ENCODE measurements at places on chromosomes 12 and 14. TPM values are rescaled to one million over a fixed set of nuclear protein-coding genes. Genes with fewer than 3 reads are reported as not detected.

DNA sequence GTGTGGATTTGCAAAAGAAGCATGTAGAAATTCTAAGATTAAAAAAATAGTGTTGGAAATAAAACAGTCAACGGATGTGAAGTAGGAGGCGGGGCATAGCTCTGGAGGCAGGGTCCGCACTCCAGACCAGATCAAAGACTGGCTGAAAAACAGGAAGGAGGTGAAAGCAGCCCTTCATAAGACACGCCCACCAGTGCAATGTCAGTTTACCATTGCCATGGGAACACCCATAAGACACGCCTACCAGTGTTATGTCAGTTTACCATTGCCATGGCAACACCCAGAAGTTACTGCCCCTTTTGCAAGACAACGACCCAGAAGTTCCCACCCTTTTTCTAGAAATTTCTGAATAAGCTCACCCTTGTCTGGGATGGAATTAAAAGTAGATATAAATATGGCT, 87.1 kb downstream of the FZD10 start:
- H3K36me3 ChIP-seq = no peaks in the 10 kb centered on the region
- no peak for DNase-seq
- no peak overlapping the region for H3K4me3 ChIP-seq
- no peak overlapping the region for H3K27ac ChIP-seq
- no peaks in the 10 kb centered on the region for H3K4me1 ChIP-seq

DNA sequence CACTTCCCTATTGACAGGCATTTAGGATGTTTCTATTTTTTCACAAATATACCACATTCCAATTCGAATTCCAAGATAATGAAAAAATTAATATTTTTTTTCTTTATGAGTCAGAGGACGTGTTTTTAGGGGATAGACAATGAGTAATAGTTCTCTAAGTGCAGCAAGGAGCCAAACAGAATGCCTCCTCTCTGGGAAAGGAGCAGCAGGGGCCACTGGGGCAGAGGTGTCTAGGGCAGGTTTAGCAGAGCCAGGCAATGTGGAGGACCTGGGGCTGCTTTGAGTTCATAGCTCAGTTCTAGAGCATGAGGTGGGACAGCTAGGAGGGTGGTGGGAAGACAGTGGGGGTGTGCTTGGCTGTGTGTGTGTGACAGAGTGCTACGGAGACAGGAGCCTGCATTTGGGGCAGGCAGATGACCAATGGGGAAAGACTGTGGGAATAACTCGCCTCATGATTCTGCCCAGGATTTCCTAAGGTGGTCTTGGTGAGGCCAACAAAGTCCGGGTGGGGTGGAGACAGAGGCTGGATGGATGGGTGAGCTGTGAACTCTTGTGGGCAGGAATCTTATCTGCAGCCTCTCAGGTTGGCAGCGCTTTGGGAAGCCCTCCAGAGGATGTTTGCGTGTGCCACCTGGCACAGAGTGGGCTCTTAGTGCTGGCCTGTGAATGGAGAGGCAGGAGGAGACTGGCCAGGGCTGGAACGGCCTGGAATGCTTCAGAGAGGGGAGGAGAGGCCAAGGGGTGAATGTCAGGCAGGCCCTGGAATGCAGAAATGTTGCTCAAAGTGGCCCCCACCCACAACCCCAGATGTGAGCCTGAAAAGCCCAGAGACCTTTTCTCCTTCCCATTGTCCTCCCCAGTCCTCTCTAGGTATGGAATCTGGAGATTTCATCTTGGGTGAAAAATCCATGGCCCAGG, 2.4 kb upstream of the KRT7 start:
- peaks cover 10% of the 10 kb centered on the region for H3K27me3 ChIP-seq
- no peaks in the 10 kb centered on the region for H3K36me3 ChIP-seq
- peaks cover 17% of the 10 kb centered on the region for H3K4me1 ChIP-seq
- no peak overlapping the region for H3K4me3 ChIP-seq

- DNase-seq = no peak
- H3K27me3 ChIP-seq = no peaks in the 10 kb centered on the region
- H3K36me3 ChIP-seq = no peaks in the 10 kb centered on the region
- H3K27ac ChIP-seq = no peak overlapping the region
- H3K4me3 ChIP-seq = no peak overlapping the region
These were observed 23.9 kb upstream of the CCDC63 start for GRCh38 chr12:110822821-110823415.

DNA sequence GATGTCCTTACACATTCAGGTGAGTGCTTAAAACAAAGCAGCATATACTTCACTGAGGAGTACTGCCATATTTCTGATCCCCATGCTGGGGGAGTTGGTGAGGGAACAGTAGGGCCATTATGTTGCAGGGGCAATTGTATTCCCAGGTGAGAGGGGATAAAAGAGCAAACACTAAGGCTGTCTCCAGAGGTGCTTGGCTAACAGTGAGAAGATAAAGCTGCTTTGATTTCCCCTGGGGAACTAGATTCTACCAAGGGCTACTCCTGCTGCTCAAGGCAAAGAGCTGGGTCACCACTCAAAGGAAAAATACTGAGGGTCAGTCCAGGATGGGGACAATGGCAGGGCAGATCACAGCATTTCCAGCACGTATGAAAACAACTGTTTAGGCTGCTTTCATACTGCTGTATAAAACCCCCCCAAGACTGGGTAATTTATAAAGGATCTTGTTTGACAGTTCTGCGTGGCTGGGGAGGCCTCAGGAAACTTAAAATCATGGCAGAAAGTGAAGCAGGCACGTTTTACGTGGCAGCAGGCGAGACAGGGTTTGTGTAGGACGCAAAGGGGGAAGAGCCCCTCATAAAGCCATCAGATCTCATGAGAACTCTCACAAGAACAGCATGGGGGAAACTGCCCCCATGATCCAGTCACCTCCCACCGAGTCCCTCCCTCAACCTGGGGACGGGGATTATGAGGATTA, 47.8 kb upstream of the OR5AU1 start:
- H3K27ac ChIP-seq = no peak overlapping the region
- no peak for DNase-seq
- H3K4me1 ChIP-seq = no peaks in the 10 kb centered on the region
- no peak overlapping the region for H3K4me3 ChIP-seq
- no peaks in the 10 kb centered on the region for H3K27me3 ChIP-seq
- H3K36me3 ChIP-seq = peaks cover 6% of the 10 kb centered on the region

SLCO1B1 gene
- total RNA-seq = not detected

- H3K27me3 ChIP-seq = no peaks in the 10 kb centered on the region
- DNase-seq = no peak
- H3K27ac ChIP-seq = no peak overlapping the region
These were observed 473.9 kb downstream of the BCL11B start for GRCh38 chr14:98798099-98798498.

TSPAN11 gene
- total RNA-seq = 16.6 TPM

RD3L gene
- not detected for total RNA-seq

GRCh38 chr12:52036587-52037171, 14.6 kb upstream of the NR4A1 start:
- peak; percentile 97 for DNase-seq
- H3K4me3 ChIP-seq = peak overlapping the region; percentile 32
- no peaks in the 10 kb centered on the region for H3K4me1 ChIP-seq
- H3K27ac ChIP-seq = peak overlapping the region; percentile 89

- H3K27me3 ChIP-seq = no peaks in the 10 kb centered on the region
- no peak overlapping the region for H3K4me3 ChIP-seq
- no peak for DNase-seq
- H3K36me3 ChIP-seq = no peaks in the 10 kb centered on the region
These were observed 138.0 kb downstream of the SLC38A6 start for GRCh38 chr14:61119006-61119405.

GRCh38 chr12:5481645-5482044, 49.7 kb downstream of the NTF3 start:
- H3K4me3 ChIP-seq = no peak overlapping the region
- H3K27me3 ChIP-seq = peaks cover 6% of the 10 kb centered on the region
- H3K27ac ChIP-seq = no peak overlapping the region
- H3K36me3 ChIP-seq = no peaks in the 10 kb centered on the region
- no peaks in the 10 kb centered on the region for H3K4me1 ChIP-seq

DNA sequence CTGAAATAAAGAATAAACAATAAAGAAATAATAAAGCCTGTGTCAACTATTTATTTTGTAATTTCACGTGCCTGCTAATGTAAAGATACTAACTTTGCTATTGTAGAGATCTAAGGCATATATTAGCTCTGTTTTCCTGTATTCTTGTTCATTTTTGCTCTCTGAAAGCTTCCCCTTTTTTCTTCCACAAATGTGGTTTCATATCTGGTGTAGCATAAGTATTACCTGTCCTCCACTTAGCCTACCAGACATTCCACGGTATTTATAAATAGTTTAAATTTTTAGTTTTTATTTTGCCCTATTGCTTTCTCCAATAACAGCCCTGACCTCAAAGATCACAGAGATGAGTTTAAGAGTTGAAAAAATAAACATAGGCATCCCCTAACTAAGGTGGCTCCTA, 92.6 kb upstream of the ATP2B1 start:
- no peak overlapping the region for H3K27ac ChIP-seq
- no peak for DNase-seq
- no peak overlapping the region for H3K4me3 ChIP-seq
- no peaks in the 10 kb centered on the region for H3K27me3 ChIP-seq
- no peaks in the 10 kb centered on the region for H3K4me1 ChIP-seq

KITLG gene
- total RNA-seq = 90.6 TPM

Data from sigmoid colon (tissue), 7 donors.